ENCODE measurements at places on chromosomes 13 and 19. TPM values are rescaled to one million over a fixed set of nuclear protein-coding genes. Genes with fewer than 3 reads are reported as not detected.
A peak's percentile ranks its signal among the peaks of the same experiment; 100 is the strongest.

DNA sequence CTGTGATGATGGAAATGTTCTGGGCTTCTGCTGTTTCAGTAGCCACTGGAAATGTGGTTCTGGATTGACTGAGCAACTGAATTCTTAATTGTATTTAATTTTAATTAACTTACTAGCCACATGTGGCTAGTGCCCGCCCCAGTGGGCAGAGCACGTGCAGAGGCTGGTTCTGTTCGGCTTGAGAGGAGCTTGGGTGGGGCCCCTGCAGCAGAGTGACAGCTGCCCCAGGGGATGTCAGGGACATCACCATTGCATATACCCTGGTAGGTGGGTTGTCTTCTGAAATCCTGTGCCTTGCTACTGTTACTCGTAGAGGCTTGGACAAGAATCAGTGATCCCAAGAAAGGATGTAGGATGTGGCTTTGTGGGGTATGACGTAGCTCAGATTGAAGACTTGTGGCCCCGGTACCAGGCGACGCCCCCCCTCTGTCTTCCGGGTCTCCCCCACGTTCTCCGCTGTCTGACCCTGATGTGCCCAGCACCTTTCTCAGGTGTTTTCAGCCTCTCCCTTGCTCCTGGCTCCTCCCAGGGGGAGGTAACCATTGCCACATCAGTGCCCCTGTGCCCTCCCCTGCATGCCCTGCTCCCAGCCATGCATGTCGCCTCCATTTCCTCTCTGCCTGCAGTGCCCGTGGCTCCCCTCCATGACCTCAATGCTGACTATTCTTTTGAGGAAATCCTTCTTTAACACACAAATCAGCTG is 102.6 kb upstream of the RNF113B start:
- H3K36me3 ChIP-seq, result no peaks in the 10 kb centered on the region
- H3K4me3 ChIP-seq, result no peak overlapping the region
- peak overlapping the region; percentile 13 for H3K27ac ChIP-seq
- H3K27me3 ChIP-seq, result no peaks in the 10 kb centered on the region
- DNase-seq, result no peak

DNA sequence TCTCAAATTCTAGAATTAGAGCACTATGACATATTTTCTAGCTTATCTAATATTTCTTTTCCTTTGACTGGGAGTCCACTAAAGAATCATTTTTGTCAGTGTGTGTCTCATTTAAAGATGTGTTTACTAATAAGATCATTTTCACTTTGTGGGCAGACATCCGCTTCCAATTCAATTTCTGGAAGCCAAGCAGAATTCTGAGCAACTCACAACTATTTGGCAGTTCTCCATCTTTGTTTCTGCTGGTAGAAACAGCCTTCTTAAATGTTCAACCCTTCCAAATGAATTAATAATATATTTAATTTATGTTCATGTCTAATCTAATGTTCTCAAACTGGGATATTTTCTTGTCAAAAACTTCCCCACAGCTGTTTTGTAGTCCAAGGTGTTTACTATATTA is 411.8 kb downstream of the KCTD12 start:
- no peak for DNase-seq
- H3K4me1 ChIP-seq, result peaks cover 36% of the 10 kb centered on the region
- no peak overlapping the region for H3K27ac ChIP-seq
- H3K36me3 ChIP-seq, result no peaks in the 10 kb centered on the region
- no peak overlapping the region for H3K4me3 ChIP-seq

GRCh38 chr19:53826876-53827275 is 2.8 kb upstream of the NLRP12 start:
- DNase-seq, result no peak
- H3K27me3 ChIP-seq, result peaks cover 34% of the 10 kb centered on the region
- no peaks in the 10 kb centered on the region for H3K36me3 ChIP-seq

Gene RNF225
- total RNA-seq, result 1.3 TPM

Gene KIR2DL3
- total RNA-seq, result not detected

DNA sequence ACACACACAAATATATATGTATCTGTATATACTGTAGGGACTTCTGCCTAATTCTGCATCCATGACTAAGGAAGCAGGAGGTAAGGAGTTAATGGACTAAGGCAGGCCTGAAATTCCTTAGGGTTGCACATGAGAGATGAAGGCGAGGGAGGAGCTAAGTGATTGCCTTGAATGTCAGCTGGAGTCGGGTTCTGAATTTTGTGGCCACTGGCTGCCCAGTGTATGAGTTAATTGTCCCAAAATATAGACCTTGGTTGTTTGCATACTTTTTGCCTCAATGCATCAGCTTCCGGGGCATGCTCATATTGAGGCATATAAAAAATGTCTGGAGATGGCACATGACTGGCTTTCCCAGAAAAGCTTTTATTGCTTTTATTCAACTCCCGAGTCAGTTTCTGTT is 245.5 kb downstream of the TDRD3 start:
- no peaks in the 10 kb centered on the region for H3K36me3 ChIP-seq
- H3K27me3 ChIP-seq, result peaks cover 6% of the 10 kb centered on the region
- peaks cover 5% of the 10 kb centered on the region for H3K4me1 ChIP-seq
- no peak overlapping the region for H3K4me3 ChIP-seq

DNA sequence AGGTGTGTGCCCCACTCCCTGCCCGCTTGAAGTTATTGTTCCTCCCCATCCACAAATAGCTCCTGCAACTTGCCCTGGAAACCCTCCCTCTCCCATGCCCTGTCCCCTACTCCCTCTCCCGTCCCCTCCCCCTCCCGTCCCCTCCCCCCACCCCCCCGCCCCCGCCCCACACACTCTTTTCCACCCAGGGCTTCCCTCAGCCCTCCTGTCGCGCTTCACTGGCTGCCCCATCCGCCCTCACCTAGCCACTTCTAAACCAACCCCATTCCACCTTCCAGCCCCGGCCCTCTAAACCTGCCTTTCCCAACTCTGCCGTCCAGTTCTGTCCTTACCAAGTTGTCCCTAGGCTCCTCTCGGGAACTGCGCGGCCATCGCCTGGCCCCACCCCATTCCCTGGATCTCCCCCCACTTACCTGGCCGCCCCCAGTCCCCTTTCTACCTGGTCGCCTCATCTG is 993 bp downstream of the RGL3 start:
- H3K4me1 ChIP-seq, result peaks cover 29% of the 10 kb centered on the region
- no peak for DNase-seq
- peaks cover 55% of the 10 kb centered on the region for H3K27me3 ChIP-seq
- H3K36me3 ChIP-seq, result no peaks in the 10 kb centered on the region

All from mesothelial cell of epicardium (in vitro differentiated cells).